ENCODE measurements at places on chromosomes 16 and 17.

DNA sequence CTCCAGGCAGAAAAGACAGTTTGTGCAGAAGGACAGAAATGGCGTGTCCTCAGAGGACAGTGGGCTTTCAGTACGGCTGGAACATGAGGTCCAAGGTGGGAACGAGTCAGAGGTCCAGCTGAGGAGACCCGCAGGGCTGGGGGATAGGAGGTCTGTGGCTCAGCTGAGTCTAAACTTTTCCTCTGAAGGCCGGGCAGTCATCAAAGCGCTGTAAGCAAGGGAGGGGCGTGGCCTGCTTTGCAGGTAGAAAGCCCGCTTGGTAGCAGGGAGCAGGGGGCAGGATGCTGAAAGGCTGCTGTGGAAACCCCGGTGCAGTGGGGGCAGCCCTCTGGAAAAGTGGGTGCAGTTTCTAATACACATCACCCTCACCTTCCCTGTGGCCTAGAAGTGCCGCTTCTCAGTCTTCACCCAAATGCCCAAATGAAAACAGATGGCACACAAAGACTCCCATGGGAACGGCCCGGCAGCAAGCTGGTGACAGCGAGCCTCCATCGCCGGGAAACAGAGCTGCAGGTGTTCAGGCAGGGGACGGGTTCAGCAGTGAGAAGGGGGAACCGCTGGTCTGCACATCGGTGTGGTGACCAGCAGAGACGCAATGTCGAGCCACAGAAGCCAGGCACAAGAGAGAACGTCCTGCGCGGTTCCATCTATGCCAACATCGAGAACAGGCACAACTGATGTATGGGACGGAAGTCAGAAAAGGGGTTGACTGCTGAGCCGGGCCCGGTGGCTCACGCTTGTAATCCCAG is 12.2 kb upstream of the OSGIN1 start:
- no peak for DNase-seq

DNA sequence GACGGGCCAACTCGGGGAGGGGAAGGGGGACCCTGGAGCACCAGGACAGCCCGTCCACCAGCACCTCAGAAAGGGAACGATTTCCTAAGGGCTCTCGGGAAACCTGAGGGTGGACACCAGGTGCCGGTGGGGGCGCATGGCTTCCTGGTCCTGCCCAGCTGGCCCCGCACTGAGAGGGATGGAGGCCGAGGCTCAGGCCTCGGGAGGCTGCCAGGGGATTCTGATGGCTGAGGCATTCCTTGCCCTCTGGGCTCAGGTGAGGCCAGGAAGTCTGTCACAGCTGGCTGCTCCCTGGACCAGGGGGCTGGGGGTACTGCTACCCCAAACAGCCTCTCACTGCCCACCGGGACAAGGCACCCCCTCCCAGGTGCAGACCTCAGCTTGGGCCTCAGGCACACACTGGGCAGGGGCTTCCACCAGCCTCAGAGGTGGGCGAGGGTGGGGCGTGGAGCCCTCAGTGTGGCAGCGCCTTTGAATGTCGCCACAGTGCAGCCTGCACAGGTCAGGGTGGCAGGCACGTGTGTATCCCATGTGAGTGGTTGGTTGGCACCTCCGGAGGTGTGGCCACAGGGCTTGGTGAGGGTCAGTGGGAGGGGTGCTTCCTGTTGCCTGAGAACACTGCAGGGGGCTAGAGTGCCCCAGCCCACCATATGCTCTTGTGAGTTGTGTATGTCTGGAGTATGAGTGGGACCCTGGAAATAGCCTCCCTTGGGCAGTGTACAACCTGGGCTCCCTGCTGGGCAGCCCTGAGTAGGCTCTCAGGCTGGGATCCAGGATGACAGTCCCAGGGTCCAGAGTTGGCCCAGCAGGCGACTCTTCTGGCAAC is 3.9 kb upstream of the FSCN2 start:
- no peak for DNase-seq

DNA sequence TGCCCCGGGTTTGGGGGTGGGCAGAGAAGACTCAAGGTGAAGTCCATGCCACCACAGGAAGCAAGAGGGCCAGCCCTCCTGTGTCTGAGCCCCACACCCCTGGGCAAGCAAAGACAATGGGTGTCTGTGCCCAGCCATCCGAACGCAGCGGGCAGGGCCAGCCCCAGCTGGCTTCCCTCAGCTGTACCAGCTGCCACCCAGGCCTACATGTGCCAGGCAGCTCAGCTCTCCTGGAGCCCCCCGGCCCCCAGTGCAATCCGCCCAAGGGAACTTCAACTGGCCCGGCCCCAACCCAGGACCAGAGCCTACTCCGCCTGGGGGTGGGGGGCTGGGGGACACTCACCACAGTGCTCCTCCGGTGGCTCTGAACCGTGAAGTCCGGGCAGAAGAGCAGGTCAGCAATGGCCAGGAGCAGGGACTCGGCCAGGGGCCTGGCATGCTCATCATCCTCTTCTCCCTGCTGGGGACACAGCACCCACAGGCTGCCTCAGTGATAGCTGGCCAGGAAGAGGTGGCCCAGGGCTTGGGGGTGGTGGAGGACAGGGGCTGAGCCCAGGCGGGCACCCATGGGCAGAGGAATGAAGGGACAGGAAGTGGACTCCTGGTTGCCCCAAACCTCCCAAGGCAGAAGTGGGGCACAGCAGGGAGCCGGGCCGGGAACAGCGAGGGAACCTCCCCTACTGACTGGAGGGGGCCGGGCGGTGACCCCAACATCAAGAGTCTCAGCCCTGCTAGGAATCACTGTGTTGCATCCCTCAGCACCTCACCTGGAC is 9.8 kb downstream of the HID1 start:
- no peak for DNase-seq

DNA sequence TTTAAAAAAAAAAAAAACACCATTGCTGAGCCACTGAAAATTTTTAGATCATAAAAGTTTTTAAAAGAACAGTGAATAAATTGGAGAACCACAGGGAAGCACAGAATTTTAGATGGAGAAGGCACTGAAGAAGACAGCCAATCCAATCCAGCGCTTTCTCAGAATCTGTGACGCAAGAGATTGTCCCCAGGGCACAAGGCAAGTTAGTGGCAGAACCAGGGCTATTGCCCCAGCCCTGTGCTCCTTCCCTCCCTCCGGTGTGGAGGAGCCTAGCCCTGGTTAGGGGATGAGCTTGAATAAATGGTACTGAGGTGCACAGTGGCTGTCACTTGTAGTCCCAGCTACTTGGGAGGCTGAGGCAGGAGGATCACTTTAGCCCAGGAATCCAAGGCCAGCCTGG is 108.3 kb downstream of the ZNF423 start:
- no peak for DNase-seq

DNA sequence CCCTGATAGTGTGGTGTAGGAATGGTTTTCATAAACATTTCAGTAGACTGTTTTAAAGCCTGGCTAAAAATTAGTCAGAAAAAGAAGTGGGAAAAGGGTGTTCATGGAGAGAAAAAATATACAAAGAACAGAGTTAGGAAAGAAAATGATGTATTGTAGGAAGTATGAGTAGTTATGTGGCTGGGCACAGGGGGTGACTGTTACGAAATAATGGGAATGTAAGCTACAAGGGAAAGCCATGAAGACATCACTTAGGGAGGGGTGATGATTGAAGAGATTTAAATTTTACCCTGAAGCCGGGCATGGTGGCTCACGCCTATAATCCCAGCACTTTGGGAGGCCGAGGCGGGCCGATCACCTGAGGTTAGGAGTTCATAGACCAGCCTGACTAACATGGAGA is 55.3 kb downstream of the NUP88 start:
- no peak for DNase-seq

- DNase-seq, result no peak
Measured at GRCh38 chr17:50939795-50940684, 73.9 kb upstream of the TOB1 start.

DNA sequence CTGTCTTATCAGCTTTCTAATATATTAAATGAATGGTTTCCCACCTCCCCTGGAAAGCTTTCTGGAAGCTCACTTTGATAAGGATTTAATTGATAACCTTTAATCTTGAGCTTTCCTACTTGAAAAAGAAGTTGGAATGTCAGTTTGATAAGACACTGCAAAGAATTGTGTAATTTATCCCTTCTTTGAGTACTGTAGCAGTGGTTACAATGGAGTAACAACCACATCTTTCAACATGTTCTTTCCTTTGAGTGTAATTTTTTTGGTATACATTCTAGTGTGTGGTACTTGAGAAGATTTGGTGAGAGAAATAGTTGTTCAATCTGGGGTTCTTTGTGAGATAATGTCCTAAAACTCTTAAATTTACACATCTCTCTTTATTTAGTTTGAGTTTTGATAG is 43.4 kb downstream of the CPD start:
- no peak for DNase-seq

DNA sequence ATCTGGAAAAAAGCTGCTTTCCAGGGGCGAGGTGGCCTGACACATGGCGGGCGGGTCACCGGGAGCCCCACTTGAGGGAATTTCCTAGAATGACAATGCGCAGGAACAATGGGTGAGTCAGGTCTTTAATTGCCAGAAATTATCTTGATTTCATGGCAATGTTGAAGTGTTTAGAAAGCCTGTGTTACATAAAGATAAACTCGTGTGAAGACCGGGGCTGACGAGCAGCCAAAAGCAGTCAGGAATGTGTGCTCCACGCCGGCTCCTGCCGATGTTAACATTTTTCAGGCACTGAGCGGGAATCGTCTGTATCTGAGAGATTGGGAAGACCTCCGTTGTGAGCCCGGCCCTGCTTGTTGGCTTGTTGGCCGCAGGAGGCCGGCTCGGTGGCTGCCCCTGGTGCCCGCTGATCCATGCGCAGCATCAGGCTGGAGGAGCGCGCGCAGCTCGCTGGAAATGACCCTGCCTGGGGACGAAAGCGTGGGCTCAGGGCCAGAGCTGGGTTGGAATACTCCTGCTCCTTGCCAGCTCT is 353.1 kb downstream of the FOXL1 start:
- no peak for DNase-seq

DNA sequence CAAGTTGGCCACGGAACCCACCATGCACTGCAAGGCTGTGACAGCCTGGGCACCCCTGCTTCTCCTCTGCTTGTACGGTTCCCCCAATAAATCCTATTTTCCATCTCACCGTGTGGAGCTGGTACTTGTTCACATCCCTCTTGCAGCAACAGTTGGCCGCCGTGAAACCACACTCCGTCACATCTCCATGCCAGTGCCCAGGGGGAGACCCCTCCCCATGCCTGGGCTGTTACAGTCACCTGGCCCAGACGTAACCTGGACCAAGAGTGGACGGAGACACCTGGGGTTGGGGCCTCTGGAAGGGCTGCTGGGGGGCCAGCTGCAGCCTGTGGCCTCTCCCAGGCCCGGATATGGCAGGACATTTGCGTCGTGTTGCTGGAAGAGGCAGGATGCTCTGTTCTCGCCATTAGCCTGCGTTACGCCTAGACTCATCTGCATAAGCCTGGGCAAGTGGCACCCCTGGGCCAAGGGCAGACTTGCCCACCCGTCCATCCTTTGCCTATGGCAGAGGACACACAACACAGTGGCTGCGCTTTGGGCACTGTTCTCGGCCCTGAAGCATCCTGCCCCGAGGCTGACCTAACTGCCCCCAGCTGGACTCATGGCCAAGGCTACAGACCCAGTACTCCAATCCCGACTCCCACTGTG is 14.2 kb upstream of the KREMEN2 start:
- no peak for DNase-seq

- DNase-seq, result no peak
Measured at GRCh38 chr17:2171702-2172076, 116.8 kb downstream of the HIC1 start.

GRCh38 chr17:15348021-15348420 is 6.6 kb upstream of the TEKT3 start:
- no peak for DNase-seq

- DNase-seq, result no peak
Measured at GRCh38 chr16:86505899-86506864, 4.1 kb upstream of the FOXF1 start.

- no peak for DNase-seq
Measured at GRCh38 chr16:82845116-82845515, 218.3 kb downstream of the CDH13 start.

DNA sequence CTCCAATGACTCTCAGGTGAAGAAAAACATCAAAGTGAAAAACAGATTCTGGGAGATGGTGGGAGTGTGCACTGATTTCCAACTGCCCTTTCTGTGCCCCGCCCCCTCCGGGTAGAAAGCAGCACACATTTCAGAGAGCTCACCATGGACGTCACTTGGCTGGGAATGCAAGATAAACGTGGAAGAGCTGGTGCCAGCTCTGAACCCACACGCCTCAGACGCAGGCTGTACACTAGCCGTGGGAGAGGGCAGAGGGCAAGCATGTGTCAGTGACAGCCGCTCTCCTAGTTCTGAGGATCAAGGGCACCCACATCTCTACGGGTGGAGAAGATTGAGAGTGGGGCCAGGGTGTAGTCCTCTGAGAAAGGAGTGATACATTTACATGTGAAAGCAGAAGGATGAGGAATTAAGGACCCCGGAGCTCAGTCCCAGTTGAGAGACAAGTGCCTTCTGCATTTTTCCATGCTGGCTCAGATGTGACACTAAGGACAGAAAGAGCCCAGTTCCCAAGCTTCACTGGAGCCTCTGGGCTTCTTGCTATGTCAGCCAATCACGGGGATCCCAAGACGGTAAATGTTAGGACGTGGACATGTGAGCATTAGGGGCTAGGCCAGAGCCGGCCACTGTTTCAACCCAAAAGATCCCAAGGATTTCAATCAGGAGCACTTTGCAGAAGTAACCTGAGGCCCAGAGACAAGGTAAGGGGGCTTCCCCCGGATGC is 101.3 kb downstream of the ZFHX3 start:
- no peak for DNase-seq

DNA sequence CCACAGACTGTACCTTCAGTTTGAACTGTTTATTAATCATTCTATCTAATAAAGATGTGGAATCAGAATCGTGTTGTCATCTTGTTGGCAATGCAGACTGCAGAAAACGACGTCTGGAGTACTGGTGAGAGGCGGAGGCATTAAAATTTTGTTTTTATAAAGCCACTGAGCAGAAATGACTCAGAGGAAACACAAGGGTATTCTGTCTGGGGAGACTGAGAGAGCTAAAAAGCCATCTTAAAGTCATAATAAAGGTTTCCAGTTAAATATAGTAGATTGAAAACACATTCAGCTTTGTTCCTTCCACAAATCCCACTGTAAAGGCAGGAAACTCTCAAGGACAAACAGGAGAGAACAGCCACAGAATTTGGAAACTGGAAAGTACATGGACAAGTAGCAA is 74.2 kb downstream of the CPPED1 start:
- peak; percentile 36 for DNase-seq
